ENCODE measurements at places on chromosomes 7 and 10.

DNA sequence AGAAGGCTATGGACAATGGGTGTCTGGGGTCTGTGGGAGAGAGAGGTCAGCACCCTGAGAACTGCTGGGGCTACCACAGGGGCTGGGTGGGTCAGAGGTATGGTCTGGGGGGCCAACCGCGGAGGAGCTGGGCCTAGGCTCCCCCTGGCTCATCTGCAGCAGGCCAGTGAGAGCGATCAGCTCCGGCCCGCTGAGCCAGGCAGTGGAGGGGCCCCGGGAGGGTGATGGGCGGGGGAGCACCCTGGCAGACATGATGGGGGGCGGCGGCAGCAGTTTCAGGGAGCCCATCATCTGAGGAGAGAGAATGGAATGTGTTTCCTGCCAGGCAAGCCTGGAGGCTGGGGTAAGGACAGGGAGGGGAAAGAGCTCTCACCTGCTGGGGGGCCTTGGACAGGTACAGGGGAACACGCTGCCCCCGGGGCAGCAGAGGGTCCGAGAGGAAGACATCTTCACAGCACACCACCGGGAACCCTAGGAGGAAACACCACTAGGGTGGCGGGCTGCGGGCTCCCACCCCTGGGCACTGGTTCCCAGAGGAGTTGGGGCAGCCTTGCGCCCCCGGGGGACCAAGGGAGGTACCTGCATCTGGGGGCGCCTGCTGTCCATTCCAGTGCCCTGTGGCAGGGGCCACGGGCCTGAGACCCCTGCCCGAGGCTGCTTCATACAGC is 1.3 kb downstream of the SAP25 start:
- DNase-seq, result no peak

- DNase-seq, result no peak
Measured at GRCh38 chr7:107946451-107946850, 55.5 kb downstream of the DLD start.

DNA sequence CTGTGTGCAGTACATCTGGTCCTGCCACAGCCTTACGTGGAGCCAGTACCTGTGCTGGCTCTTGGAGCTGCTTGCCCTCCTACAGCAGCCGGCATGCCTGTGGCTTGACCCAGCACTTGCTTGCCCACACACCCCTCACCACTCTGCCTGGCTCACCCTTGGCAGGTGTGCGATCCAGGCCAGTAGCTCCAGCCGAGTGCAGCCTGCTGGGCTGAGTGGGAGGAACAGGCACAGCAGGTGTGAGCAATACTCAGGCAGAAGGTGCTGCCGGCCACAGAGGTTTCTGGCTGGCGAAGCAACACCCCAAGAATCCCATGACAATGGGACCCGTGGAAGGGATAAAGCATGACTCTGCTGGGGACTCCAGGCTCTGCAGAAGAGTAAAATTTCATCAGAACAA is 173.5 kb upstream of the ADCY1 start:
- DNase-seq, result no peak

DNA sequence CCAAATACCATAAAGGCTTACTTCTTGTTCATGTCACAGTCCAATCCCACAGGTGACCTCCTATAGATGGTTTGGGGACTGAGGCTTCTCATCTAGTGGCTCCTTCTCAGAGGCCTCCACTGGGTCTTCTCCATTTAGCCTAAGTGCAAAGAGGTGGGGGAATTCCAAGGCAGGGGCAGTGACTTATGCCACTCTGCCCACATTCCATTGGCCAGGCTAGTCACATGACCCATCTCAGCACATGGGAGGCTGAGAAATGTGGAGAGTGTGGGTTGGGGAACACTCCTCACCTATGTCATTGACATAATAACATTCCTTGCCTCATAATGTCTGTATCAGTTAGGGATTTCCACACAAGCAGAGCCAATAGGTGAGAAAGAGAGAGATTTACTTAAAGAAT is 104.3 kb upstream of the PLXNA4 start:
- DNase-seq, result no peak

- DNase-seq, result no peak
Measured at GRCh38 chr7:6520163-6520981, 30.9 kb downstream of the GRID2IP start.

DNA sequence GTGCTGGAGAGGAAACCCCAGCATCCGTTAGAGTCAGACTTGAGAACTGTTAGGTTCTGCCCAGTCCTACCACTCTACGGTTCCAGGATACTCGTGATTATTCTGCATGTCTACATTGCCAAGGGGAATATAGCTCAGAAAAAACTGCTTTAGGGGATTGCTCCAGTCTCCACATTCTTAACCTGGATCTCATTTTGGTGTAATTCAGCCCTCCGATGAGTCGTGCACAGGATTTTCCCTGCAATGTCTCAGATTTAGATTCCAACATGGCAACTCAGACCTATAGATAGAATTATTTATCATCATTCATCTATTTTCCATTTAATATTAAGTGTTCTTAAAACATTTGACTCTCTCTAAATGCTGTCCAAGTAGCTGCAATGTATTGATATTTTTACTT is 121.1 kb upstream of the ZEB1 start:
- DNase-seq, result no peak

- no peak for DNase-seq
Measured at GRCh38 chr7:20260223-20260622, 43.0 kb upstream of the MACC1 start.

DNA sequence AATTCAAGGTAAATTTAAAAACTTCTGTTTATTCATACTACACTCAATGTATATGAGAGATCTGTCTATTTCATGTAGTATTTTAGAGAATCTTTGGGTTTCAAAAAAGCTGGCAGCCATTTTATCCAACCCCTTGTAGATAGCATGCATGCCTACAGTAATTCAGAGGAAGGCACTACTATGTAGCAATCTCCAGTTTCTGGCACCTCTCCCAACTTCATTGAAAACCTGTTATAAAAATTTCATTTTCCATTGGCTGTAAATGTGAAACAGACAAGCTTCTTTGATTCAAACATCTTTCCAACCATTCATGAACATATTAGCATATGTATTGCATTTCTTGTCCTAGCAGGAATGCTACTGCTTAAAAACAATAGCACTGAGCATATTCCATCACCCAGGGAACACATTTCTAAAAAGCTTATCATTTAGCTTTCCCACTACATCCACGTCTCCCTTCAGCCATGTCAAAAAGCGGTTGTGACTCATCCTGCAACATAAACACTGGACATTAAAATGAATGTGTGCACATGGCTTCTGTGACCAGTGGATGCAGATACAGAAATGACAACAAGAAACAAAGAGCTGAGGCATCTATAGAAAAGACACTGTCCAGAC is 330.4 kb upstream of the AOAH start:
- DNase-seq, result no peak

DNA sequence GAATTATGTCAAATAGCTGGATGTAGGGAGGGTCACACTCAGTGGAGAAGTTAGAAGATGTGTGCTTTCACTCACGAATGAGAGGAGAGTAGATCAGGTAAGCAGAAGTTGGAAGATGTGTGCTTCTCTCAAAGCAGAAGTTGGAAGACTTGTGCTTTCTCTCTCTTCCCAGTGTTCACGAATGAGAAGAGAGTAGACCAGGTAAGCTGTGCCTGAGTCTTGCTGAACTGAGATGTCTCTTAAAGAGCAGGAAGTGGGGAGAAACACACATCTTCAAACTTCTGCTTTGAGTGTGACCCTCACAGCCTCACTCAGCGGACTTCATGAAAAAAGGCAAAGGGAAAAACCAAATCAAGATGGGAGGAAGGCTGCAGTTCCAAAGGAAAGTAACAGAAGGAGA is 7.0 kb upstream of the TMEM243 start:
- no peak for DNase-seq

- DNase-seq, result no peak
Measured at GRCh38 chr7:16669581-16669980, 23.6 kb downstream of the BZW2 start.

GRCh38 chr10:4683137-4683536 is 142.9 kb upstream of the AKR1E2 start:
- DNase-seq, result no peak

GRCh38 chr7:47100817-47101435 is 481.0 kb downstream of the TNS3 start:
- no peak for DNase-seq

- DNase-seq, result no peak
Measured at GRCh38 chr7:136969761-136970160, 101.3 kb downstream of the CHRM2 start.

DNA sequence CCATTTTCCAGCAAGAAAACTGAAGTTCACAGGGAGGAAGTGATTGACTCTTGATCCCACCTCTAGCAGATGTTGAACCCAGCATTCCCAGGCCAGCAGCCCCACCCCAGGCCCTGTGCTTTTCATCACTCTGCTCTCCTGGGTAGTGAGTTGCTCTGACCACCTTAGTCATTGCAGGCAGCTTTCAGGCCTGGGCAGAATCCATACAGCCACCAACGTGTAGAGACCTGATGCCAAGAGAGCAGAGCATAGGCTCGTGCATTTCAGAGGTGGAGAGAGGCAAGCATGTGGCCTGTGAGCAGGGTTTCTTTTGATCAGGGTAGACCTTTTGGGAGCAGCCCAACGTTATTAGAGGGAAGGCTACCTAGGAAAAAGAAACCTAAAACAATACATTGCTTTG is 334.6 kb downstream of the PTEN start:
- DNase-seq, result no peak

DNA sequence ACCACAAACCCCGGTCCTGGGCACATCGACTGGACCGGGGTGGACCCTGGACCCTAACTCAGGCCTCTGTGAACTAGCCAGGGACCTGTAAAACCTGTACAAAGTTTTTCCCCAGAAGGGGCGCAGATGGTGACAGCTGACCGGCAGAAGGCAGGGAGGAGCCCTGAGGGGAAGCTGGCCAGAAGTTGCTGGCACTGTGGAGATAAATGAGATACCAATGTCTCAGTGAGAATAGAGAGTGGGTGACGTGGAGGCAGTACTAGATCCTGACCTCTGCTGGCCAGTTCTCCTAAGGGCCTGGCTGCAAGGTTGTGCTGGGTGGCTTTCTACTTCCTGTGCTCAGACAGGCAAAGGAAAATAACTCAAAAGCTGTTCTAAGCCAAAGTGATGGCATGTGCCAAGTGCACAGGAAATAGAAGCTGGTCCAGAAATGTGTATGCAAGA is 10.6 kb upstream of the TSPAN14 start:
- DNase-seq, result no peak

DNA sequence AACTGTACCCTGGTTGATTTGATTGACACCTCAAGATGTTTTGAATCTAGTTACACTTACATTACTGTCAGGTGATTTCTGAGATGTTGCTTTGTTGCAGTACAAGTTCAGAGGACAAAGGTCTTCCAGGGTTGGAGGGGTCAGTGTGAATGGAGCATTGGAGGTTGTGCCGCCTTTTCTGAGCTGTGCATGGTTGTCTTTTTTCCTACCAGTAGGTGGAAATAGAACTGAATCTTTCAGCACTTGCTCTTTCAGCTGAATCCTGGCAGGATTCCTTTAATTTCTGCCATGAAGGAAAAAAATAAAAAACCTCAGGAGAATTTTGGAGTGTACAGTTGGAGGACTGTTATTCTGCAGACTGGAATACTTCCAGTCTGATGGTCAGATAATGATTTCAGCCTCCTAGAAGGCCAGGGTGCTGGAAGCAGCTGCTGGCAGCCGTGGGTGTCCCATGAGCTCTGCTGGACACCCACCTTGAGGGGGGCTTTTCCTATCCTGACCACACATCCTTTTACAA is 82.7 kb downstream of the PLCE1 start:
- no peak for DNase-seq

- no peak for DNase-seq
Measured at GRCh38 chr7:18458830-18459229, 36.7 kb upstream of the HDAC9 start.

DNA sequence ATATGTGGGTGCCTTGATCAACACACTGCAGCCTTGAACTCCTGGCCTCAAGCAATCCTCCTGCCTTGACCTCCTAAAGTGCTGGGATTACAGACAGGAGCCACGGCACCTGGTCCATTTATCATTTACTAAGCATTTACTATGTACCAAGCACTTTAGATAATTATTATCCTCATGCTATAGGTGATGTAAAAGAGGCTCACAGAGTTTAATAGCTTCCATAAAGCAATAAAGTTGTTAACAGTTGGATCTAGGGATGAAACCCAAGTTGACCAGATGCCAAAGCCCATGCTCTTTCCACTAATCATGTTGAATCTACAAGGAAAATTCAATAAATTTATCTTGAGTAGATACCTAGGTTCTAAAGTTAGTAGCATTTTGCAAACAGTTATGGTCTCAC is 5.0 kb downstream of the NAPEPLD start:
- DNase-seq, result no peak

GRCh38 chr7:35505066-35505465 is 189.9 kb downstream of the HERPUD2 start:
- DNase-seq, result no peak
